ENCODE measurements at places on chromosomes 1 and 21.

GRCh38 chr1:234303231-234303630 is 70.0 kb upstream of the COA6 start:
- no peak for DNase-seq

DNA sequence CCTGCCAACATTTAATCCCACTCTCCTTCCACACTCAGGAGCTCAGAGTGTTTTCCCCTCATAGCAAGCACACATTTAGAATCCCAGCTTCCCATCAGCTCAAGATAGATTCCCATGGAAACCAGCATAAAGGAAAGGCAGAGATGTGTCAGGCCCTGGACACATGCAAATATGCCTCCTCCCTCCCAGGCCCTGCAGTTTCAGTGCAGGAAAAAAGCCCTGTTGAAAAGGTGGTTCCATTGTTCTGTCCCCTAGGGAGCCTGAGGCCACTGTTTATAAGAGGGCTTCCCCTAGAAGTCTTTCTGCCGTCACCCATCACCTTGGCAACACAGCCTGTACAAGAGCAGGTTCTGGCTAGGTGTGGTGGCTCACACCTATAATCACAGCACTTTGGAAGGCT is 3.6 kb downstream of the CACNA1S start:
- DNase-seq, result no peak

- DNase-seq, result no peak
Observed at GRCh38 chr21:16908077-16908476, 604.8 kb upstream of the CXADR start.

- DNase-seq, result no peak
Observed at GRCh38 chr1:107689733-107690132, 275.2 kb downstream of the VAV3 start.
